ENCODE measurements at places on chromosomes 13 and 19. TPM values are rescaled to one million over a fixed set of nuclear protein-coding genes. Genes with fewer than 3 reads are reported as not detected.

Gene SUGP1
- total RNA-seq, result 40.3 TPM

Gene TSSK6
- 1.4 TPM for total RNA-seq

GRCh38 chr13:19072543-19072942 is 109.1 kb downstream of the TUBA3C start:
- no peak overlapping the region for H3K4me3 ChIP-seq
- H3K27ac ChIP-seq, result no peak overlapping the region
- no peaks in the 10 kb centered on the region for H3K27me3 ChIP-seq
- no peak for DNase-seq

DNA sequence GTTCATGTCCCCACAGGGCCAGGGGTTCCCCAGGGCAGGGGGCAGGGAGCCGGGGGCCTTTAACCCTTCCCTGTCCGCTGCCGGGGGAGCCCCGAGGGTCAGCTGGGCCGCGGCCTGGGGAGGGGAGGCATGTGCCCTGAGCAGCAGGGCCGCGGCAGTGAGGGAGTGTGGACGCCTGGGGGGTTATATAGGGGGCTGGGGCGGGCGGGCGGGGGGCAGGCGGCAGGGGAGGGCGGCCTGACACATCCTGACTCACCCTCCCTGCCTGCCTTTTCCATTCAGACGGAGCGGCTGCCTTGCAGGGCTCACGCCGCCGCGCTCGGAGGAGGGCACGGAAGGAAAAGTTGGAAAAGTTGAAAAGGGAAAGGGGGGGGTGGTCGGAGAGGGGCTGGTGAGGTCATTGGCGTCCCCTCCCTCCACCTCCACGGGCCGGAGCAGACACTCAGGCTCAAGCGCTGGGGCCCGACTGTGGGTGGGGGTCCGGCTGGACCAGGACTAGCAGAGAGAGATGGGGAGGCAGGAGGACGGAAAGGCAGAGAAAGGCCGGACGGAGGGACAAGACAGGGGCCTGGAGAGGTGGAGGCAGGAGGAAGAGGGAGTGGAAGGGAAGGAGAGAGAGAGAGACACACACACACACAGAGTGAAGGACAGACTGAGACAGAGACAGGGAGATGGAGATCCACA is at the start of gene IL11:
Gene IL11 (minus strand): TSS at position 159 of the 684 bp plus-strand sequence. CDS start 153 bp downstream, at position 6.
- peaks cover 67% of the 10 kb centered on the region for H3K27me3 ChIP-seq
- DNase-seq, result no peak
- H3K27ac ChIP-seq, result no peak within 1 kb of the TSS
- peak within 1 kb of the TSS; percentile 26 for H3K4me3 ChIP-seq
- no peaks in the 10 kb centered on the region for H3K36me3 ChIP-seq
- peaks cover 32% of the 10 kb centered on the region for H3K4me1 ChIP-seq

DNA sequence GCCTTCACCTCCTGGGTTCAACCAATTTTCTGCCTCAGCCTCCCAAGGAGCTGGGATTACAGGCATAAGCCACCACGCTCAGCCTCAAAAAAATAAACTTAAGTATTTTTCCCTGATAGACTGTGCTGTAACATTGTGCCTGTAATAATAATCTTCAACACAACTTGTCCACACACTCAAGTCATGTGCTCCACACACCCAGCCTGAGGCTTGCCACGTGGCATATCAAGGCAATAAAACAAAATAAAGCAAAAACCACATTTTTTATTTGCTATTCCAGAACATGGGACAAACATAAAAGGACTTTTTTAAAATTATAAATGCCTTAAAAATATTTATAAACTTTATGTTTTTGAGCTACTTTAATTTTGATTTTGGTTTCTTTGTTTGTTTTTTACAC is 115.8 kb downstream of the NALCN start:
- no peaks in the 10 kb centered on the region for H3K27me3 ChIP-seq
- H3K36me3 ChIP-seq, result no peaks in the 10 kb centered on the region
- H3K27ac ChIP-seq, result no peak overlapping the region

DNA sequence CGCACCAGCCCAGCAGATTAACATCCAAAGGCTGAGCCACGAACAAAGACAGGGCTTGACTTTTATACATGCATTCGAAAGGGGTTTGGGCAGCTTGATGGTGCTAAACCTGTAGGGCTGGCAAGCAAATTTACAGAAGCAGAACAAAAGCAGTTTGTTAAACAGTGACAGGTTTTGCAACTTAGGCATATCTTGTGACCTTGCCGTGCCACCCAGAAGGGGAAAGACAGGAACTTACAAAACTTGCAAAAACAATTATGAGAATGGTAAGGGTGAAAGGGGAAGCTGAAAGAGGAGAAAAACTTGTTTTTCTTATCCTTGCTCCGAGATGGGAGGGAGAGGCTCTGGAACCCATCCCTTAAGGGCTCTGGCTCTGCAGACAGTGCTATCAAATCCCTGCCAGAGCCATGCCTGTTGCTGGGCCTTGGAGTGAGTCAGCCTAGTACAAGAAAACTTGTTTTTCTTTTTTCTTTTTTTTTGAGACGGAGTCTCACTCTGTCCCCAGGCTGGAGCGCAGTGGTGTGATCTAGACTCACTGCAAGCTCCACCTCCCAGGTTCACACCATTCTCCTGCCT is 1325.2 kb upstream of the PRR20A start:
- no peak for DNase-seq
- H3K27ac ChIP-seq, result no peak overlapping the region
- H3K4me1 ChIP-seq, result no peaks in the 10 kb centered on the region

GRCh38 chr19:41926028-41926762 is 2.1 kb downstream of the ERFL start:
- H3K27ac ChIP-seq, result no peak overlapping the region
- H3K4me1 ChIP-seq, result peaks cover 15% of the 10 kb centered on the region
- no peak overlapping the region for H3K4me3 ChIP-seq
- no peaks in the 10 kb centered on the region for H3K36me3 ChIP-seq
- peaks cover 92% of the 10 kb centered on the region for H3K27me3 ChIP-seq

- H3K27me3 ChIP-seq, result no peaks in the 10 kb centered on the region
- H3K4me3 ChIP-seq, result no peak overlapping the region
- DNase-seq, result no peak
- H3K27ac ChIP-seq, result no peak overlapping the region
- H3K36me3 ChIP-seq, result no peaks in the 10 kb centered on the region
These were observed 1256.5 kb downstream of the EFNB2 start for GRCh38 chr13:105278943-105279381.

All from spinal cord (tissue), 10 donors.